Colonic mucosa (tissue), 4 donors: ENCODE measurements at places on chromosomes 4 and X. TPM values are rescaled to one million over a fixed set of nuclear protein-coding genes. Genes with fewer than 3 reads are reported as not detected.

MANBA gene
- 21.8 TPM for total RNA-seq

REELD1 gene
- total RNA-seq: 0.11 TPM

SMR3B gene
- not detected for total RNA-seq

PCDH7 gene
- total RNA-seq: 18.0 TPM

PLK4 gene
- total RNA-seq: 8.8 TPM
